ENCODE measurements at places on chromosomes 3 and 15. TPM values are rescaled to one million over a fixed set of nuclear protein-coding genes. Genes with fewer than 3 reads are reported as not detected.

DNA sequence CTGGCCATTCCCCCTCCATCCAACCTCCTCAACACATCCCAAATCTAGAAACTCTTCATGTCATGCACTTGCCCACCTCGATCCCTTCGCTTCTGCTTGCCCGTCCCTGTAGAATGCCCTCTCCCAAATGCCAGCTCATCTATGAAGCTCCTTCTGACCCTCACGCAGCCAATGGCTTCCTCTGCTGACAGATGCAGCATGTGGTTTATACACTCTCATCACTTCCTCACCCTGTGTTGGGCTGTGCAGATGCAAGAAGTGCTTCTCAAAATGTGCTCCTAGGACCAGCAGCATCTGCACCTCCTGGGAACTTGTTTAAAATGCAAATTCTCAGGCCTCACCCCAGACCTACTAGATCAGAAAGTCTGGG is 51.7 kb downstream of the SEMA5B start:
- no peak for DNase-seq

DNA sequence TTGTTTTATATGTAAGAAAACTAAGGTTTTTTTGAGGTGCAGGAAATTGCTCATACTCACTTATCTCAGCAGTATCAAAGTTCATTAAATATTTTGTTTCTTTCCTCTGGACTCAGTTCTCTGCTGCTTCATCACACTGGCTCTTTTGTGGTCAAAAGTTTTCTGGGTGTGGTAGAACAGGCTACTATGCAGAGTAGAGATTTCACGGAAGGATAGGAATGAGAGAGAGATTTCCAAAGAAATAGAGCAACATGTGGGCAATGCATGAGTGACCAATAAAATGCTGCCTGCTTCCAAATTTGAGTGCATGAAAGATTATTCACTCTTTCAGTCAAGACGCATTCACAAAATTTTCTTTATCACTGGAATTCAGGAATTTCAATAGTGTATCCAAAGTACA is 577.3 kb upstream of the SEMA6D start:
- no peak for DNase-seq

The GOLGA6B gene
- not detected for polyA plus RNA-seq

GRCh38 chr3:47244531-47245100 is 38.0 kb downstream of the KIF9 start:
- no peak for DNase-seq

DNA sequence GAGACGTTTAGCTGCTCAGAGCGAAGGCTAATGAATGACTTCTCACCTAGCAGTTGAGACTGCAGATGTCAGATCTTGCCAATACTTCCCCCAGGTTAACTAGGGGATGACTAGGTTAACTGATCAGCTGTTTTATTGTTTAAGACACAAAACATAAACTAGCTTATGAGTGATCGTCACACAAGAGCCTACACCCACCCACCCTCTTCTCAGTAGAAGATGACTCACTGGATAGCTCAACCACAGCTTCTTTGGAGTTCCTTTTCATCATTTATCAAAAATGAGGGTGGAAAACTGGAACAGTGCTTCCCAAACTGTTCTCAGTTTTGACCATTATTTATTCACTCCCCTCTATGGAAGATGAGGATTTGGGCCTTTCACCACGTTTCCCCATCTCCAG is 25.2 kb downstream of the GASK1A start:
- peak; percentile 81 for DNase-seq

DNA sequence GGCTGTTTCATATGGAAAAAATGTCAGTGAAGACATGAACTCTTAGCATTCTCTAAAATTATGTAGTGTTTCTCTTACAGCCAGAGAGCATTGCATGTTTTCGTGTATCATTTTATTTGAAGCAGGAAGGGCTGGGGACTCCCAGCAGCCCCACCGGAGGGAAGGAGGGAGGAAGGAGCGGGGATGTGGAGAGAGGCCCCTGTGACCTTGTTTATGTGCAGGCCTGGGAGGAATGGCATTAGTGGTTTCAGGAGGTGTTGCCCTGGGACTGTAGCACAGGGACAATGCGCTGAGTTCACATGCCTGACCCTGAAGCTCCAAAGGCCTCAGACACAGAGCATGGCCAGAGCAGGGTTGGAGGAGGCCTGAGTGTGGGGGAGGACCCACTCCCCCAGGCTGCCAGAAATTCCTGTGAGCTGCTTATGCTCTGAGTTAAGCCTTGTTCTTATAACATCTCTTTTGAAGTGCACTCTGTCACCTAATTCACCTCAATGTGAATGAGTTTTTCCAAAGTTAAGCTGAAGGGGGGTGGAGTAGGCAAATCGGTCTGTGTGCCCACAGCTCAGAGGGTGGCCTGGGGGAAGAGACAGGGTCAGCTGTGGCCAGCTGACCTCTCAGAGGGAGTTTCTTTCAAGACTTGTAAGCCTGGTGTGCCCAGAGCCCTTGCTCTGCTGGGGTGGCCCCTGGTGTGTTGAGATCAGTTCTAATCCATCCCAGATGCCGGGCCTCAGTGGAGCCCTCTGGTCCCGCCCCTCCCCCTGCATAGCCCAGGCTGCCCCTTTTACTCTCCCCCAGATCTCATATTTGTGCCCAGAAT is 3.9 kb upstream of the RNU6-1 start:
- no peak for DNase-seq

DNA sequence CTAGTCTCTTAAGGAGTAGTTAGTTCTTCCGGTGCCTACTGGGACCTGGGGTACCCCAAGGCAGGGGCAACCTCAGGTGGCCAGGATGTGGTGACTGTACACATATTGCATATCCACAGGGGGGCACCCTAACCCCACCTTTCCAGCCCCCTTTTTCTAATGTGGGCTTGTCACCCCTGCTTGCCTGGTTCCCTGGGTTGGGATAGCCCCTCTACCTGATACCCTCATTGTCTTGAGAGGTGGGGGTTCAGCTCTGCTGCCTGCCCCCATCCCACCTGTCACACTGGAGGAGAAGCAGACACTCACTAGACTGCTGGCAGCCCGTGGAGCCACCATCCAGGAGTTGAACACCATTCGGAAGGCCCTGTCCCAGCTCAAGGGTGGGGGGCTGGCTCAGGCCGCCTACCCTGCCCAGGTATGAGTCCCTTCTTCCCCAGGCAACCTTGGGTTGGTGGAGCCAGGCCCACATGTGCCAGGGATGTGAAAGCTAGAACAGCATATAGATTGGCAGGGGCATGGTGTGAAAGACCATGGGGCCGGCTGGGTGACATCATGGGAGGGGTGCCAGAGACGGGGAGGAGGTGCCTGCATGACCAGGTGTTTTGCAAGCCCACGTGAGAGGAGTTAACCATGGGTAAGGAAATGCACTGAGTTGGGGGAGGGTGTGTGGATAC is 4.0 kb downstream of the GLYCTK start:
- DNase-seq = peak; percentile 38

DNA sequence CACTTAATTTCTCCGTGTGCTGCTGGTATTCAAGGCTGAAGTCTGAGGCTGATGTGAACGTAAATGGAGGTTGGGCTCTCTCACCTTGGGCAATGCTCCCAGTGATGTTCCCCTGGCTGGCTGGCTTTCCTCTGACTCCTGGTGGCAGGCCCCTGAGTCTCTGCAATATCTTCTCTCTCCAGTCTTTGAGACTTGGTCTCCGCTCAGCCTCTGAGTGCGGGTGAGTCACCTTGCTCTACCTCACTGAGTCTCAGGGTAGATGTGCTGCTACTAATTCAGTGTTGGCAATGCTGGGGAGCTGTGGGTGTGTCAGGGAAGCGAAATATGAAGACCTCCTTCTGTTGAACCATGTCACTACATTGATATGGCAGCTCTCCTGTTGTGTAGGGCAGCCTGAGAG is 31.3 kb upstream of the TRIM59 start:
- peak; percentile 40 for DNase-seq

DNA sequence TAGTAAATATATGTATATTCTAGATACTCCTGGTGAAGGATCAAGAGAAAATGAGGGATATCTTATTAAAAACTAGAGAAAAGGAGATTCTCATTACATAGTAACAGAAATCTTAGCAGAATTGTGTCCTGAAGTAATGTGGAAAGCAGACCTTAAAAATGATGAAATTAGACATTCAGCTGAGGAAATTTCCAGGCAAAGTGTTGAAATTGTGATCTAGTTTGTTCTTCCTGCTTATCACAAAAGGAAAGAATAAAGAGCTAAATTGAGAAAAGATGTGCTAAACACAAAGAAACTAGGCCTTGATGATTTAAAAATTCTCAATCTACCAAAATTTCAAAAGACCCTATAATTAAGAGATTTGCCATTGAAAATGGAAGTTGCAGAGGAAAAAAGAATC is 362.6 kb upstream of the PLSCR5 start:
- DNase-seq = no peak

DNA sequence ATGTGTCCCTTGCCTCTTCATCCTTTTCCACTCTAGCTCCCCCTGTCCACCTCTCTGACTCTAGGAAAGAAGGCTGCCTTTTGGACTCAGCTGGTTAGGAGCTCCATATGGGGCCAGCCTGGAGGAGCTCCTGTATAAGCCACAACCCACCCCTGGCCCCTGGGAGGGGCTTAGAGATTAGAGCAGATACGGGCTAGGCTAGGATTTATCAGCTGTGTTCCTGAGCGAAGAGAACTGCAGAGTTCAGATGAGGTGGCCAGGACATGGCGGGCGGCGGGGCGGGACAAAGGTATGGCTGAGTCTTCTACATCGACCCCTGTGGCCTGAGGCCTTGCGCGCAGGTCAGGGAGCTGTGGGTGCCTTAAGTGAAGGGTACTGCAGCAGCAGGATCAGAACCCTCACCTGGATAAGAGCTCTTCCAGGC is 7.9 kb downstream of the NBEAL2 start:
- no peak for DNase-seq

DNA sequence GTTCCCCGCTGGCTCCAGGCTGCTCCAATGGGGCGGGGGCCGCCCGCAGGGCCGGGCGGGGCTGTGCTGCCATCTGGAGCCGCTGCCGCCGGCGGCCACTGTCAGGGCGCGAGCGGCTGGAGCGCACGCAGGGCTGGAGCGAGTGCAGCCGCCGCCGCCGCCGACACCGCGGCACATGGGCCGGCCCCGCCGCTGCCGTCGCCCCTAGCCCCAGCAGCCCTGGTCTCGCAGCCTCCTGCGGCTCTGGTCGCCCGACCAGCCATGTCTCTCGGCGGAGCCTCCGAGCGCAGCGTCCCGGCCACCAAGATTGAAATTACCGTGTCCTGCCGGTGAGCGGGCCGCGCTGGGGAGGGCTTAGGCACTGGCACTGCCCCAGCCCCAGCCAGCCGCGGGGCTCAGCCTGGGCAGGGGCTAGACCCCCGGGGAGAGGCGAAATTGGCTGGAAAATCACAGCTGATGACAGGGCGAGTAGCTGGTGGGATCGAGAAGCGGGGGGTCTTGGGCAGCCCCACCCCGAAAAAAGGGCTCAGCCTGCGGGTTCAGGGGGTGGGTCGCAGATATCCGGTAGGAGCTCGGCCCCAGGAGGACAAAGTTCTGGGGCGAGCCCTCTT is at the start of gene CPNE9:
TSS of gene CPNE9 (plus strand) at position 98 of the 611 bp plus-strand sequence. CDS start at position 262, 164 bp downstream.
- peak; percentile 32 for DNase-seq

GRCh38 chr3:55622733-55623132 is 135.6 kb upstream of the WNT5A start:
- peak; percentile 35 for DNase-seq

The ALPK3 gene
- not detected for polyA plus RNA-seq

The GOLGA6L24 gene
- polyA plus RNA-seq = not detected

DNA sequence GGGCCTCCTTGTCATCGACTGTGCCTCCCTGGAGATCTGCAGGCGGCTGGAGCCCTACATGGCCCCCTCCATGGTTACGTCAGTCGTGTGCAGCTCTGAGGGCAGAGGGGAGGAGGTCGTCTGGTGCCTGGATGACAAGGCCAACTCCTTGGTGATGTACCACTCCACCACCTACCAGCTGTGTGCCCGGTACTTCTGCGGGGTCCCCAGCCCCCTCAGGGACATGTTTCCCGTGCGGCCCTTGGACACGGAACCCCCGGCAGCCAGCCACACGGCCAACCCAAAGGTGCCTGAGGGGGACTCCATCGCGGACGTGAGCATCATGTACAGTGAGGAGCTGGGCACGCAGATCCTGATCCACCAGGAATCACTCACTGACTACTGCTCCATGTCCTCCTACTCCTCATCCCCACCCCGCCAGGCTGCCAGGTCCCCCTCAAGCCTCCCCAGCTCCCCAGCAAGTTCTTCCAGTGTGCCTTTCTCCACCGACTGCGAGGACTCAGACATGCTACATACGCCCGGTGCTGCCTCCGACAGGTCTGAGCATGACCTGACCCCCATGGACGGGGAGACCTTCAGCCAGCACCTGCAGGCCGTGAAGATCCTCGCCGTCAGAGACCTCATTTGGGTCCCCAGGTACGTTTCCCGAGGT is 146.5 kb downstream of the LRRK1 start:
- no peak for DNase-seq

GRCh38 chr15:85515212-85515611 is 134.8 kb downstream of the AKAP13 start:
- peak; percentile 13 for DNase-seq

The C3orf22 gene
- polyA plus RNA-seq = not detected

- DNase-seq = no peak
Observed at GRCh38 chr15:80386151-80386550, 18.0 kb upstream of the ARNT2 start.
